T-cell (primary cell): ENCODE measurements at places on chromosomes 2 and 18.
A peak's percentile ranks its signal among the peaks of the same experiment; 100 is the strongest.

- DNase-seq = no peak
These were observed at the start of gene CTNNA2 for GRCh38 chr2:79512442-79513401. TSS of gene CTNNA2 (plus strand) at chr2:79513051.

DNA sequence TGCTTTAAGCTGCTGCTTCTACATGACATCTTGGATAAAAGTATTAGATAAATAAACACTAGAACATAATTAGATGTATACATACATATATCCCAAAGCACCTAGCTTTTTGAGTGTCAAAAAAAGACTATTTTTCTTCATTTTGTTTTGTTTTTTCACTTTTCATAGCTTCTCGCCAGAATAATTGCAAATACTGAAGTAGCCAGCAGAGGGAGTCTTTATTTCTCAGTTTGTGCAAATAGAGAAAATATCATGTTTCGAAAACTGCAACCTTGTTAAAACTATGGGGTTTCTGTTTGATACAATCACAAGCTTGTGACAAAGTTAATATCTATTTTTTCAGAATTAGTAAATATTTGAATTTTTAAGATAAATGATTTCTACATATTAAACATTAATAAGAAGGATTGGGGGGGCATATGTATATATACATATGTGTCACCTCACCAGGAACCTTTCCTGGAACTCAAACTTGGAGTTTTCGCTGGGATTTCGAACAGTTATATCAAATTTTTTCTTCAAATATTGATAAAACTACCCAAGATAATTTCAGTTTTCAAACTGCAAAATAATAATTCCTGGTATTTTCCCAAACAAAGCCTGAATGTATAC lies 61.0 kb downstream of the GRB14 start:
- DNase-seq = no peak

GRCh38 chr2:44392338-44392943 lies 30.7 kb downstream of the CAMKMT start:
- DNase-seq = peak; percentile 28

DNA sequence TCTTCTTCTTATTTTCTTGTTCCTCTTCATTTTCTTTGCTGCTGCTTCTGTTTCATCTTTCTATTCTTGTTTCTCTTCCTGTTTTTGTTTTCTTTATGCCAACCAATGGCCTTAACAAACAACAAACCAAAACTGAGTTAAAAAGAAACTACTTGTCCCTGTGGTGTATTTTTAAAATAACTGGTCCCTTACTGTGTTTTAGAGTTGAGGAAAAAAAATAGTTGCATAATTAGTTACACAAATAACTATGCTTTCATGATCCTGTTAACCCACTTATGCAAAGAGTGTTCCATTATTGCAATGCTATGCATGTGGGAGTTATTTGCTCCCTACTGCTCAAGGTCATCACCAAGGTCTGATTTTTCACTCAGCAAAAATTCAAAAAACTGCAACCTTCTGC lies 39.5 kb upstream of the IMP4 start:
- DNase-seq = no peak

GRCh38 chr2:198863655-198864054 lies 594.1 kb downstream of the SATB2 start:
- DNase-seq = no peak

- DNase-seq = peak; percentile 46
These were observed 144.1 kb downstream of the EVA1A start for GRCh38 chr2:75416420-75417342.

- DNase-seq = no peak
These were observed 18.4 kb downstream of the MXD1 start for GRCh38 chr2:69933254-69933828.

- DNase-seq = no peak
These were observed 114.0 kb downstream of the LYPD6B start for GRCh38 chr2:149152469-149152953.

GRCh38 chr2:70746094-70746974 lies 21.7 kb downstream of the ADD2 start:
- no peak for DNase-seq

DNA sequence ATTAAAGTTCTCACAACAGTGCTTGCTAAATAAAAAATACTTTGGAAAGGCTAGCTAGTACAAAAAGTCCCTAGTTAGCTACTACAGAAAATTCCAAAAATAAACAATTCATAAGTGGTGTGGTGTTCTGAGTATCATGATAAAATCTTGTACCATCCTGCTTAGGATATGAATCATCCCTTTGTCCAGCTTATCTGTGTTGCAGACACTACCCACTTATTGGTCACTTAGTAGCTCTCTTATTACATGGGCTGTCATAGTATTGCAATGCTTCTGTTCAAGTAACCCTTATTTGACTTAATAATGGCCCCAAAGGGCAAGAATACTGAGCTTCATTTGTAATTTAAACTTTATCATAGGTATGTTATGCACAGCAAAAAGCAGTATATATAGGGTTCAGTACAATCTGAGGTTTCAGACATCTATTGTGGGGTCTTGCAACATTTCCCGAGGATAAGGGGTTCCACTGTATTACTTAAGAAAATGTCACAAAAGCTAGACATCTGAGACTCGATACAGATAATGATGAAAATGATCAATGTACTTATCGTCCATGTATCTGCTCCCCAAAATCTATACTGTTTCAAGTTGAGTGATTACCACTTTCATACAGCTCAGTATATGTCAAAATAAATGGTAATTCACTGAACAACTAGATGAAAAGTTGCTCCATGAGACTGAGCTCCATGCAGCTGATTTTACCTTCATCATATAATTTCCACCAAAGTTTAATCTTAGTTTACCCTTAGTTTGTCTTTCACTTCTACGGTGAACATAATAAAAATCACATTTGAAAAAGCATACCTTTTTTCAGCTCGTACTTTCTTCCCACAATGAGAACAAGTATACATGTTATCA lies 93.8 kb downstream of the C2orf74 start:
- DNase-seq = no peak

DNA sequence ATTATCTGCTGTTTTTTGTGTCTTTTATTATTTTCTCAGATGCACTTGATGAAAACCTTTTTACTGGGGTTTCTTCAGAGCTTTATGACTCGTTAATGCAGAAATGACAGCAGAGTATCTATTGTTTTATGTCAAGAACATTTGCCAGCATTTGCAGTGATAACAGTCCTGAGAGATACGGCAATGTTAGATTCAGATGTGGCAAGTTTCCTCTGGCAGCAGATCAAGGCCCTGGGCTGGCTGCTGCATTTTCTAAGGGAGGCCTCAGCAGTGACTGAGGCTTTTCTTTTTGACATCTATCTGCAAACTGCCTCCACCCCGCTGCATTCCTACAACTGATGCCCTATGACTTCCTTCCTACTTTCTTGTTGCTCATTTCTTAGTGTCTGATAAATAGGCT lies 40.2 kb downstream of the EFEMP1 start:
- no peak for DNase-seq

DNA sequence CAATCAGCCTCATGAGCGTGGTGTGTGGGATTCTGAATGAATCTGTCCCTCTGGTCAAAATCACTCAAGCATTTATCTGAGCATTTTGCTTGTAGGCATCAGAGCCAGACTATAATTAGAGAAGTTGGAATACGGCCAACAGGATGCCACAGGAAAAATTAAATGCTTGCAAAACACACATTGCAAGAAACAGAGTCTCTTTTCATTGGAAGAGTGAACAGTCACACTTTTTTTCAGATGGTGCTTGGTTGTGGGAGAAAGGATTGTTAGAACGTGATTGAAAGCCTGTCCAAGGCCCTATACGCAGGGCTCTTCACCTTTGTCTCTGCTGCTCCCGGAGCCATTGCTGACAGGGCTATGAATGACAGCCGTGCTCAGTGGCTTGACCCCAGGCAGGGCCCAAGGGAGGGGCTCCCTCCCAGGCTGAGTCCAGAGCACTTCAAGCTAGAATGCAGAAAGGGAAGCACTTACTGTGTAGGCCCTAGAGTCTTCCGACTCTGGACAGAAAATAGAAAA lies 59.8 kb downstream of the SNTG2 start:
- no peak for DNase-seq

DNA sequence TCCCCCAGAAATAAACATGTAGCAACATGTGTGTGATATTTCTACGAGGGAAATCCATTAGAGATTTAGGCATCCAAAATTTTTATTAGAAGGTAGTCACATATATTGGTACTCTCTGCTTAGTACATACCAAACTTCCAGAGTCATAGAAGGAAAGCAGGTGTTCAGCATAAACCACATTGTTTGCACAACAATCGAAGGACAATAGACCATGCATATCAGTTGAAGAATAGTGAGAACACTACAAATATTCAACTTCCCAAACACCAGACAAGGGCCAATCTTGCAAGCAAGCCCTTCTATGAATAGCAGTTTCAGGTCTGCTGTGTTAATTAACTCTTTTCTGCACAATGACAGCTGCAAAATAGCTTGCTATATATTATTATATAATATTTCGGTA lies 702.2 kb downstream of the ERBB4 start:
- DNase-seq = no peak

- DNase-seq = no peak
These were observed 6.2 kb upstream of the GORASP2 start for GRCh38 chr2:170922634-170923494.

- DNase-seq = peak; percentile 11
These were observed 822 bp downstream of the UBE2E3 start for GRCh38 chr2:180980943-180981911.

- DNase-seq = no peak
These were observed 280.8 kb upstream of the NRP2 start for GRCh38 chr2:205401511-205401910.

DNA sequence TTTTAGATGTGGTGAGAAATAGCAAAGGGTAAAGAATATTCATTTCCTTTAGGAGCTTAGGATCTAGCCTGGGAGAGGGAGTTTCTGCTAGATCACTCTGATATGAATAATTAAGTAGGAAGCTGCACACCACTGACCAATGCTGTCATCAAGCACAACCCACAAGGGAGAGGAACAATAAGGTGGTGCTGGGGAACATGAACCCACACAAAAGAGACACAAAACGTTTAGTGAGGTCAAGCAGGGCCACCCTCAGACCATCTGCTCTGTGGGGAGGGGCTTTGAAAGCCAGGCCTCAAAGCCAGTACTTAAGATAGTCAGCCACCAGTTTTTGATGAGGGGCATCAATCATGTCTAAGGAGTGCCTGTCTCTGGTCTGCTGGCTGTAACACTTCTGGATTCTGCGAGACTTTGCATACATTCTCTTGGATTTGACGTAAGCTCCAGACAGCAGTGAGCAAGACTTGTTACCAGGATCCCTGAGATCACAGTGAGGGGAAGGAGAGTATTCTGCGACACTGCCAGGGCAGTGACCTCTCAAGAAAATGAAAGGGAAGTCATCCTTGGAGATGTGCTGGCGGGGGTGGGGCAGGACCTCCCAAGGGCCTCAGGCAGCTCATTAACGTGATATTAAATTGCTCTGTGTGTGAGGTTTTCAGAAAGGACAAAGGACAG lies 127.0 kb downstream of the CCBE1 start:
- DNase-seq = no peak

DNA sequence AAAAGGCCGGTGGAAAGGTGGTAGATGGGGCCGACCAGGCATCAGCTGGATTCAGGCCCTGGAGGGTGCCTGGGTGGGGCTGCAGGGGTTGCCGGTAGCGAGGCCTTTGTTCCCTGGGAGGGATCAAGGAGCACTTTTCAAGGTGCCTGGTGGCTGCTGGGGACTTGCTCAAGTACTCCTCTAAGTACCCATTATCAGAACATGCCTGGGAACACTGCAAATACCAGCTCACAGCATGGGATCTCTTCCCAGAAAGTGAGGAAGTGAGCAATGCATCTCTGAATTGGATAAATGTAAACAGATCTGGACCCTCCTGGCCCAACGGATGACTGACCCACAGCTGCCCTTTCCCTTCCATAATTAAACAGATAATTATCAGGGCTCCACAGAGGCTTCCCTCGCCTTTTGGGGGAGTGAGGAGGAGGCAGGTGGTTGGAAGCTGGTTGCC lies 210.5 kb downstream of the SH3RF3 start:
- no peak for DNase-seq

DNA sequence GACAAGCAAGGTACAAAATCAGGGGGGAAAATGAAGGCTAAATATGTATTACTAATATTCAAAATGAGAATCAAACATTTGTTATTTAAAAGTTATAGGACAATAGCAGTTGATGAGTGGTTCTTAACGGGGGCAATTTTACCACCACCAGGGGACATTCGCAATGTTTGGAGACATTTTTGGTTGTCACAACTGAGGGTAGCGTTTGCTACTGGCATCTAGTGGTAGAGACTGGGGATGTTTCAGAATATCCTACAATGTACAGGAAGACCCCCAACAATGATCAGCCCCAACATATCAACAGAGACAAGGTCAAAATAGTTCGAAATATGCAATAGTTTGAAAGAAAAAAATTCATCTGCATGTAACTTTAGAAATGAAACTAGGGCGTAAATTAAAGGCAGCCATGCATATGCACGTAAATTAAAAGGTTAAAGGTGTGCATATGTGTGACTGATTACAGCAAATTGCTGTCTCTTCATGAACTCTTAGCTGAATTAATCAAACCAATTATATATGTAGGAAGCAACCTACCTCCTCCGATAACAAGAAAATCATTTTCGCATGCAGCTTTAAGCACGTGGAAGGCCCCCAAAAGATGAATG lies 61.2 kb upstream of the CUL3 start:
- peak; percentile 6 for DNase-seq

DNA sequence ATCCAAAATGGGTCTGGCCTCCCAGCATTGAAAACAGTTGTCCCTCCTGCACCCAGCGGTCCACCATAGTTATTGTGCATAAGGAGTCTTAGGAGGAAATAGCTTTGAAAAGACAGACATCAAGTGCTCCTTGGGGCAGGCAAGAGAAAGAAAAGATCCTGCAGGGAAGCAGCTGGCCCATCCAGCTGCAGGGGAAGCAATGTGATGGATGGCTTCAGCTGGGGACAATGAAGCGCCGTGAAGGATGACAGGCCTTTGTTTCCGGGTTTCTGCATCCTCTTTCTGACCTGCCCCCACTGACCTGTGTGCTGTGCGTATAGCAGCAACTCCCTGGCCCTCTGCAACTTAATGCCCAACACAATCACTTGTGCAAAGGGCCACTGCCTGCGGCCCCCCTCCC lies 142.9 kb upstream of the NCKAP5 start:
- DNase-seq = no peak

GRCh38 chr2:104577143-104577542 lies 276.8 kb upstream of the POU3F3 start:
- DNase-seq = no peak
